Cortex of kidney (tissue), 1 donor: ENCODE measurements at places on chromosomes 7 and 10.

DNA sequence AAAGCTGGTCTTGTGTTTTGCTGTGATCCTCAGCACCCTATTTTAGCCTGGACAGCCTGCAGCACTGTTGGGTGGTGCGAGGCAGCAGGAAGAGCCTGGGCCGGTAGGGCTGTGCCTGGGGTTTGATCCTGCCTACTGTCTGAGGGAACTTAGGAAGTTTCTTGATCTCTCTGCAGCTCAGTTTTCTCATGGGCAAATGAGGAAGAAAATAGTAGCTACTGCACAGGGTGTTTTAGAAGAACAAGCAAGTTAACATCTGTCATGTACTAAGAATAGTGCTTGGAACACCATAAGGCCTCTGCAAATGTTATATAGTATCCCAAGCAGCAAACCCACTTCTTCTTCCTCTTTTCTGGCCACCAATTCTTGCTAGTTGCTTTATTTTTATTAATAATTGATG is 12.0 kb upstream of the AGR2 start:
- no peak for DNase-seq

GRCh38 chr10:86062647-86063145 is 303.9 kb downstream of the GRID1 start:
- DNase-seq, result no peak

- no peak for DNase-seq
These were observed 1.9 kb downstream of the HOXA9 start for GRCh38 chr7:27163288-27164044.

GRCh38 chr10:132266594-132267161 is 41.1 kb downstream of the STK32C start:
- no peak for DNase-seq

DNA sequence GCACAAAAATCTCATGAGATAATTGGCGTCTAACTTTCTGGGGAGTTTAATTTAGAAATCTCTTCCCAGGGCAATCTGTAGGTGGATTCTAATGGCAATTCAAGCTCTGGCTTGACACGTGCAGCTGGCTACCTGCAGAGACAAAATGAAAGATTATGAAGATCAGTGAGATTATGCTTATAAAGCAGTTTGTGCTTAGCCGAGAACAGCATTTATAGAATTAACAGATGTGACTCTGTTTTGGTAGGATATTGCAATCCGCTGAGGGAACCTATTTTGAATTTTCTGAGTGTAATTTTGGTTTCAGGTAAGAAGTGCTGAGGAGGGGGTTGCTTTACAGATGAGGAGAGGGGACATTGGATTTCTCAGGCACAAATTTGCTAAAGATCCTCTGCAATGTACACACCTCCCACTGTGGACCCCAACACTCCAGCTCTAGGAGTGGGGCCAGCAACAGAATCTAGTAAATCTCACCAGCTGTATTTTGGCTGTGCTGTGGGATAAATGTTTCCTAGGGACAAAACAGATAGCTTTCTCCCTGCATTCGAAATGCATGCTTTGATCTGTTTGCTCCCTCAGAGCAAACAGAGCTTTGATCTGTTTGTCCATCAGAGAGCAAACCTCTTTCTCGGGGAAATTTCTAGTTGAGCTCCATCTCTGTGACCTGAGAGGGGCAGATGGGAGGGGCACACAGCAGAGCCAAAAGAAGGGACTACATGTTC is 7.4 kb downstream of the GJD4 start:
- no peak for DNase-seq

DNA sequence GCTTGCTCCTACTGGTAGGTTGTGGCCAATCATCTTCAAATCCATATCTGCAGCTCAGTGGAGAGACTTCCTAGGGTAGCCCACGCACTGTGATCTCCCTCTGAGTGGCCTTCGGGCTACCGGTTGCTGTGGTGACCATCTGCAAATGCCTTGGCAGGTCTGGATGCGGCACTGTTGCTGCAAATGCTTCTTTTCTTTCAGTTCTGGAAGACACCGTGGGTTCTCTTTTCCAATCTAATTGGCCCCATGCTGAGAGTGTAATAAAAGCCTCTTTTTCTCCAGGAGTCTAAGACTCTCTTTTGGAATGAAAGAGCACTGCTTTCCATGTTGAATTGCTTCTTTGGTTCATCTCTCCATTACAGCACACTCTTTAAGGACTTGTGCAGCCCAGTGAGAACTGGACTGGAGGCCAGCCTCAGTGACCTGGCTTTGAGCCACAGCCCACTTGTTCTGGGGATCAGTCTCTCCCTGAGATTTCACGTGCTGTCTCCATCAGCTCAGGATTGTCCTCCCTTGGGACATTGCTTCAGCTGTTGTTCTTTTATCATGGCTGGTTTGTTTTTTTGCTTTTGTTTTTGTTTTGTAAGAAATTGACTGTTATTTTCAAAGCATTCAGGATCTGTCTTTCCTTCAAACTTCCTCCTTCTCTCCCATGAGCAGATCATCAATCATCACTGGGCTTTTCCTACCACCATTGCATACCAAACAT is 286.6 kb downstream of the BMPER start:
- DNase-seq, result no peak

DNA sequence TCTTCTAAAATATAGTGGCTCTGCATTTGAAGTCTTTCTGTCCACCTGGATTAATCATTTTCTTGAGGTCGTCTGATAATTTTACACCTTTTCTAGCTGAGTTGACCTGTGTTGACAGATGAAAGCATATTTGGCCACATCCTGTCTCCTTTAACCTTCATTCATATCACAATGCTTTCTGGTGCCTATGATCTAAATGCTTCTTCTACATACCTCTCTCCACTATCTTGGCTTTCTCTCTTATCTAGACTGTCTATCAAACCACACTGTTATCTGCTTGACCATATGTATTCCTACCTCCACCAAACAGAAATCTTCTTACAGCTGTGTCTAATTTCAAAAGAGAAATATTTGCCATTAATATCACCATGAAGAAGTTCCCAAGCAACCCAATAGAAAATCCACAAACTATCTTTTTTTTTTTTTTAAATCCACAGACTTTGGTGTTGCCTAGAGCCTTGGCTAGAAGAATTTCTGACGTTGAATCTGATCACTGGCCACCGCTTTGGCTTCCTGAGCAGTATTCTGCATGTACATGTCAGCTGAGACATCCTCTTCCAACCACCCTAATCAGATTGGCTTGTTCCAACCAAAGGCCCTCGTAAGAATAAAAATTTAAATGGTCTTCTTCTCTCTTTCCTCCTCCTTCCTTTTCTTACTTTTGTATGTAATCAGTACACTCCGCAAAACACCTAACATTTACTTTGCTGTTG is 66.3 kb upstream of the SP4 start:
- DNase-seq, result no peak

DNA sequence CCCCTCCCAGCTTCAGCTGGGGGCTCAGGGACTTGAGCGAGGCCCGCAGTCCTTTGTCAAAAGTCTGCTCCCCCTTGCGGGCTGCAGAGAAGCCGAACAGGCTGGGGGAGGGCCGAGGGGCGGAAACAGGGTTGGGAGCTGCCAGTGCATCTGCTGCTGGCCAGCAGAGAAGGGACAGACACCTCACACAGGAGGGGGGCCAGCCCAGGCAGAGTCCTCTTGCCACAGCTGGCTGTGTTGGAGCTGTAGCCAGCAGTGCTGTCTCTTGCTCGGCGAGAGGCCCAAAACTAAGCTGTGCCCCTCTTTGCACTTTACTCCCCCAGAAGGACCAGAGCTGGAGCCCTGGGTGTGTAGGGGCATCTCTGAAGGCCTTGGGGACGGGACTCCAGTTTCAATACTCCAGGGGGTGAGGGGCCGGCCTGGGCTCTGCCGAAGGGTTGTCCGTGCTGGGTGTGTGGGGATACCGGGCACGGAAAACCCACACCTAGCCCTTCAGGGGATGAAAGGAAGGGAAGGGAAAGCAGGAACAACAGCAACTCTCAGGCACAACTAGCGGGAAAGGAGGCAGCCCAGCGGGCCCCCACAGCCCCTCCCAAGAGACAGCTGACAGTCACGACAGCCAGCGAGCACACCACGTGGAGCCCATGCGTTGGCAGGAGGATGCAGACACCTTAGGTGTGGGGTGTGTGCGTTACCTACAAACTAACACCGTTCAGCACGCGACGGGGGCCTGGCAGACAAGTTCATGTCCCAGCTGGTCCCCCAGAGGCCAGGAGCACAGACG is 17.8 kb downstream of the YKT6 start:
- DNase-seq, result no peak

DNA sequence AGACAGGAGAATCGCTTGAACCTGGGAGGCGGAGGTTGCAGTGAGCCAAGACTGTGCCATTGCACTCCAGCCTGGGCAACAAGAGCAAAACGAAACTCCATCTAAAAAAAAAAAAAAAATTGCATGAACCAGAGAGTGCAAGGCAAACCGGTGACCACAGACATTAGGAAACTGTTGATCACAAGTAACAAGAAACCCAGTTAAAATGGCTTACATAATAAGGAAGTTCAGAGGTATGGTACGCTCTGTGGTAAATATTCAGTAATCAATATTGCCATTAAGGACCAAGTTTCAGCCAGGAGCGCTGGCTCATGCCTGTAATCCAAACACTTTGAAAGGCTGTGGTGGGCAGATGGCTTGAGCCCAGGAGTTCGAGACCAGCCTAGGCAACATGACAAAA is 9.2 kb upstream of the NT5C2 start:
- DNase-seq, result no peak

GRCh38 chr10:106043863-106044262 is 1120.6 kb downstream of the SORCS1 start:
- no peak for DNase-seq

GRCh38 chr7:132430041-132430855 is 146.0 kb downstream of the PLXNA4 start:
- no peak for DNase-seq

DNA sequence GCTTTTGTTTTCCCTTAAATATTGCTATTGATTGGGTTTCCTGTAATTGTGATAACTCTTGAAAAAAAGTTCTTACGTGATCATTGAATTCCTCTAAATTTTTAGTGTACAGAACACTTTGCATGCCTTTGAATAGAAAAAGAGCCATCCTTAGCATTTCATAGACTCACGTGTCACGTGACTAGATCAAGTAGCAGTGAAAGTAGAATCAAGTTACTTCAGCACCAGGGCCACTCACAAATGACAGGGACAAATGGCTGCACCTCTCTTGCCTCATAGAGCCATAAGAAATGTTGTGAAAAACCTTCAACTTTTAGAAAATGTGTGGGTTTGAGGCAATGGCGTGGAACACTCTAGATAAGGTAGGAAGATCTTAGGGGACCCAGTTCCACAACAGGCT is 203.8 kb downstream of the ZEB1 start:
- no peak for DNase-seq

DNA sequence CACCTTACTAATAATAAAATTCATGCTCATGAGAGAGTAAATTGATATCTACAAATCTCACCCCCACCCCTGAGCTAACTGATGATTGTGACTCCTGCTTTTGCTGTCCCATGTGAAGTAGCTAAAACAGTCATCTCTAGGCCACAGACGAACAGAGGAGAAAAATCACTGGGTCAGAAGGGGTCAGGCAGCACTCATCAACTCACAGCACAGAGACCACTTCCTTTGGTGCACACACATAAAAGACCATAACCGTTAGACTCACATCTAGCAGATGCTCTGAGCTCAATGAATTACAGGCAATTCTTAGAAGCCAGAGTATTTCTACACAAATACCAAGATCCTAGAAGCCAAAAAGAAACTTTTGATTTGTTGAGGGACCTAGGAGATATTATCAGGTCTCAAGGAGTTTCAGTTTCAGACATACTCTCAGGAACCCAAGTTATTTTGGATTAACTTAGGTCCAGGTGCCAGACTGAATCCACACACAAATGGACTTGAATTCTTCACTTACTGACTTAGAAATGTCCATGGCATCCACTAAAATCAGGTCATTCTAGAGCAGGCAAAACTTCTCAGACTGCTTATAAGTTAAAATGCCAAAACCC is 65.0 kb upstream of the TES start:
- no peak for DNase-seq

DNA sequence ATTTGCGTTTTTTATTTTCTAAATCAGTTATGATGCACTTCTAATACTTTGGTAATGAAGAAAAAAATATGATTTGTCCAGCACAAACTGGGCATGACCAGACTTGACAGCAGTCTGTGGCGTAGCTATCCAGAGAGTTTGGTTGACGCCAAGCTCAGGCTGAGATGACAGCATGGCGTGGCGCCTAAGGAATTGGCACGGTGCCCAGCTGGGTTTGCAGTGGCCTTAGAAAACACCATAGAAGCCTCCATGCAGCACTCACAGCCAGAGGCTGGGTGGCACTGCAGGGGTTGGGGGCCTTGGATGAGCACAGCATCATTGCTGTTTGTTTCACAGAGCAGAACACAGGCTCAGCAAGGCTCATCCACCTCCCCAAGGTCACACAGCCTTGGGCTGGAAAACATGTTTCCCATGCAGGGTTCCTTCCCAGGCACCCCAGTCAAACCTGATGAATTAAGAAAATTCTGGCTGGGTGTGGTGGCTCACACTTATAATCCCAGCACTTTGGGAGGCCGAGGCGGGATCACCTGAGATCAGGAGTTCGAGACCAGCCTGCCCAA is 88.9 kb downstream of the GTF2IRD1 start:
- DNase-seq, result no peak

GRCh38 chr7:106462365-106462859 is 177.6 kb upstream of the NAMPT start:
- DNase-seq, result no peak

DNA sequence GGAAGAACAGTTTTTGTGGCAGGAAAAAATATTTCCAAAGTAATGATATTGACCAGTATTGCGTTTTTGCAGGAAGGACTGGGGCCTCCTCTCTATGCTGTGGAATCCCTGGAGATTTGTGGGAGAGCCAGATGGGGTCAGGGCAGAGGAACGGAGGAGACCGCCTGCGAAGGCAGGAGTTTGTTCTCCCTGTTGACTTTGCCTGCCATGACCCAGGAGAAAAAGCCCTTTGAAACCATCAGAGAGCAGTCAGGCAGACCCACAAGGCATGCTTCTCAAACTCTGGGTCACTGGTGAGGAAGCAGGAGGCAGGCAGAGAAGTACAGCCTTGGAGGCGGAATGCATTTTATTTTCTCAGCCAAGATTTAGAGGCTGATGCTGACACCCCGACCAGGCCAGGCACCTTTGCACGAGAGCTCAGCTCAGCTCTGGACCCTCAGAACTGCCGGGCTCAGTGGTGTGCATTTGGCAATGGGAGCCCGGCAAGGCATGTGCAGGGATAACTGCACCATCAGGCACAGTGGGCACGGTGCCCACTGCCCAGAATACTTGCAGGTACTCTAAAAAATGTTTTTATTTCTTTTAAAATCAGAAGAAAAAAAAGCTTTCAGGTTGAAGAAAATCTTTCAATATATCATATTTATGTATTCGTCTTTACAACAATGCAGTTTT is 410.4 kb downstream of the RPS24 start:
- no peak for DNase-seq

- DNase-seq, result no peak
These were observed 116.0 kb downstream of the ARID5B start for GRCh38 chr10:62017491-62017870.
